ENCODE measurements at places on chromosomes 2 and 18.

- DNase-seq: no peak
Measured at GRCh38 chr2:117963446-117963845, 50.4 kb downstream of the CCDC93 start.

DNA sequence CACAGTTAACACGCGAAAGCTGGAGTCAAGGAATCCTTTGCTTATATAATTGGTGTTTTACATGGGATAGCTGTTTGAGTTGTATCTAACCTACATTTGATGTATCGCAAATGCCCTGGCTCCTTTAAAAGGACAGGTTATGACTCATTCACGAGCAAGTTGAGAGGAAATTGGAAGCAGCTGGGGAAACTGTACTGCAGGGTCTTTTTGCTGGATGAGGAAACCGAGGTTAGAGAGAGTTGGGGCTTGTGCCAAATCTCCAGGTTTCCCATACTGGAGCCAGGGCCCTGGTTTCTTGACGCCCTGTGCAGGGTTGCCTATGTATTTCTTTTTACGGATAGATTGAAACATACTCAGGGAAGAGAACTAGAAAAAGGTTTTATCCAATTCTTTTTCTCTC, 60.0 kb upstream of the SPTBN1 start:
- DNase-seq: no peak

DNA sequence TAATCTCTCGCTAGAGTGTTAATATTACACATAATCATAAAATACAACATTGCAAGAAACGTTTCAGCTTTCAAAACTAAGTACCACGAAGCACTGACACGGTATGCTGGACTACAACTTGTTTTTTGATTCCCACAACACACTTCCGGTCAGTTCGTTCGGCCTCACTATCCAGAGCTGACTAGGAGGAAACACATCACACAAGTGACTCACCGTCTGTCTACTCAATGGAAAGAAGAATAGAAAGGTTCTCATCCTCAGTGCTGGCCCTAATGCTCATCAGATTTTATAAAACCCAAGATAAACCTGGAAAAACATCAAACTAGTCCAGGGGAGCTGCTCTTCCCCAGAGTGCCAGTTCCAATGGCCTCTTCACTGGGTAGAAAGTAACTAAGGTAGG, 42.9 kb downstream of the ZNF385B start:
- no peak for DNase-seq

DNA sequence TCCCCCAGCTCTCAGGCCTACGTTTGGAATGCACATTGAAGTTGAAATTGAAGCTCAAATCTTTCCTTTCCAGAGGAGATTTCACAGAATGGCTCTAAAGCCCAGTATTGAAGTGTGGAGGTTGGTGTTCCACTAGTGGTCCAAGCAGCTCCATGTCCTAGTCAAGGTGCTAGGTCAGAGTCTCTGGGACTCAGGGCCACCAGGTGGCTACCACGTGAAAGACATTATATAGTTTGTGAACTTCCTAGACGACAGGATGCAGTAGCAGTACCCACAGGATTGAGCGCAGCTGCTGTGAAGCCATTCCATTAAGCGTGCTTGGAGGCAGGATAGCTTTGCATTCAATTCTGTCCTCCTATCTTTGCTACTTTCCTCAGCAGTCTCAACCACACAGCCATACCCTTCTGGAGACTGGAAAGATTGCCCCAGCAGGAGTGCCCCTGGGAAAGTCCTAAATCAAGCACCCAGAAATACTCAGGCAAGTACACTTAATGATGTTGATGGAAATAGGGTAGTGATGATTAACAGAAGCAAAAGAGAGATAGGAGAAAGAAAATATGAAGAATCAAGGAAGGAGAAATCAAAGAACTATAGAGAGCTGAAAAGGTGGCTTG, 4.7 kb upstream of the TGFA start:
- no peak for DNase-seq

GRCh38 chr2:58047373-58047935, 848 bp downstream of the VRK2 start:
- DNase-seq: no peak

GRCh38 chr2:2007551-2008501, 263.5 kb upstream of the PXDN start:
- no peak for DNase-seq

GRCh38 chr2:150431561-150432311, 55.7 kb downstream of the RND3 start:
- DNase-seq: no peak

DNA sequence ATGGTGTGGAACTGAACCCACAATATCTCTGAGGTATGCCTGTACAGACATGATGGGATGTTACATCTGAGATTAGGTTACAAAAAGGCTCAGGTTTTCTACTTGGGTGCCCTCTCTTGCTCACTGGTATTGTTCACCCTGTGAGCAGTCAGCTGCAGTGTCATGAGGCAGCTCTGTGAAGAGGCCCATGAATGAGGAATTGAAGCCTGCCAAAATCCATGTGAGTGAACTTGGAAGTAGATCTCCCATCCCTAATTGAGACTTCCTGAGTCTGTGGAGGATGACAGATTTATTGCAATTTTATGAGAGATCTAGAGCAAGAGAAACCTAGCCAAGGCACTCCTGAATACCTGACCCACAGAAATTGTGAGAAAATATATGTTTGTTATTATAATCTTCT, 404.9 kb upstream of the ZEB2 start:
- DNase-seq: no peak

DNA sequence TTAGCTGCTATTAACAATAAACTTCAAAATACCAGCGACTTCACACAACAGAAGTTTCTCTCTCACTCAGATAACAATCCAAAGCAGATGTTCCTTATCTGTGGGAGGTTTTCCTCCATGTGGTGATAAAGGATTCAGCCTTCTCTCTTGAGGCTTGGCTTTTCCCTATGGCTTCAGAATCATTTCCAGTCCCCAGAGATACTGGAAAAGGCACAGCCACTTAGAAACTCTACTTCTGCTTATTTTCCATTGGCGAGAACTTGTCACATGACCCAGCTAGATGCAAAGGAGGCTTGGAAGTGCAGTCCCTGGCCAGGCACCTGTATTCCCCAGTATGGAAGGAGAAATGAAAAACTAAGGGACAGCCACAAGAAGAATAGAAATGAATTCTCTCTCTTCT, 344.8 kb downstream of the MTX2 start:
- DNase-seq: no peak

- no peak for DNase-seq
Measured at GRCh38 chr2:26347286-26347865, 787 bp upstream of the ADGRF3 start.

GRCh38 chr2:54372361-54372760, 83.8 kb upstream of the SPTBN1 start:
- no peak for DNase-seq

- no peak for DNase-seq
Measured at GRCh38 chr2:153196378-153197058, 282.0 kb downstream of the RPRM start.

DNA sequence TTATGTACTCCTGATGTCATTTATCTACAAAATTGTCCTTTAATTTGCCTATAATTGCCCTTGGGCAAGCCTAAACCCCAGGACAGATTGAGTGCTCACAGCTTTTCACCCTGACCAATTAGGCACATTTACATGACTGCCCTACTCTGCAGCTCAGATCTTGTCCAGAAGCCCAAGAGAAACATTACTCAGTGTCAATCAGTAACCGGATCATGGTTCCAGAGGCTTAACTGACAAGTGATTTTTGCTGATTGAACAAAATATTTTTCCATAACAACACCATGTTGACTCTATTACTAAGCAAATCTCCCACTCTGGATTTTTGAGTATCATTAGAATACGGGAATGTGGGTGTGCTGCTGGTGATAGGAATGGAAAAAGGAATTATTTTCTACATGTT, 465.4 kb upstream of the TNP1 start:
- no peak for DNase-seq

GRCh38 chr18:49364821-49365220, 95.6 kb downstream of the DYM start:
- no peak for DNase-seq

DNA sequence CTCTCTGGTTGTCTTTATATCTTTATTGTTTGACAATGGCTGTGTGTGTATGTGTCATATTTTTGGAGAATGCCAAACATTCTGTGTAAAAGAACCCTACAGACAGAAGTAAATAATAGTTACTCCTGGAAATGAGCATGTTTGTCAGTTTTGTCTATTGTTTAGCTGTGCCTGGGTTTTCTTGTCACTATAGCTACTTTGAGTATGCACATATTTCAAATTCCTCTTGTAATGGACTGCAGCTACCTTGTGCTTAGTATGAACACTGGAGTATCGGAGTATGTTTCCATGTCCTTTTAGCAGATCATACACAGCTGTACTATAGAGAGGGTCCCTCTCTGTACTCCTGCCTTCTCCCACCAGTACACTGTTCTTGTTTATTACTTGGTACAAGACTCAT, 58.0 kb upstream of the DOCK10 start:
- no peak for DNase-seq

GRCh38 chr2:97702731-97703470, 10.5 kb upstream of the ZAP70 start:
- DNase-seq: no peak

DNA sequence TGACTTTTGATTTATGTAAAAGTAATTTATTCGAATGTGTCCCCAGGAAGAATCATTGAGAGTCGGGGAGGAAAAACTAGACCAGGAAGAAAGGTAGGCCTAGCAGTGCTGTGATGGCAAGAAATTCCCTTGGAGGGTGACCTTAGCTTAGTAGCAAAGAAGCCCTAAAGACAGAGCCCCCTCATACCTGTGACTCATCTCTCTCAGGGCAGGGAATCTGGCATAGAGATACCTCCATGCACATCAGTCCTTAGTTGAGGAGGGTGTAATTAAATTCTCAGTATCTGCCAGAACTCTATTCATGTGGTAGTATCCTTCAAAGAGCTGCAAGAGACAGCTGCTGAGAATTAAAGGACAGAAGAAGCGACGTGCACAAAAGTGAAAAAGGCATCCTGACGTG, 360.3 kb downstream of the FBXO15 start:
- no peak for DNase-seq

- no peak for DNase-seq
Measured at GRCh38 chr18:58230438-58231179, 186.6 kb downstream of the NEDD4L start.

- DNase-seq: no peak
Measured at GRCh38 chr2:147150241-147150635, 694.6 kb upstream of the ACVR2A start.

GRCh38 chr2:237860273-237860935, 981 bp downstream of the RAMP1 start:
- DNase-seq: no peak

- no peak for DNase-seq
Measured at GRCh38 chr2:30425326-30425725, 21.7 kb upstream of the LCLAT1 start.

DNA sequence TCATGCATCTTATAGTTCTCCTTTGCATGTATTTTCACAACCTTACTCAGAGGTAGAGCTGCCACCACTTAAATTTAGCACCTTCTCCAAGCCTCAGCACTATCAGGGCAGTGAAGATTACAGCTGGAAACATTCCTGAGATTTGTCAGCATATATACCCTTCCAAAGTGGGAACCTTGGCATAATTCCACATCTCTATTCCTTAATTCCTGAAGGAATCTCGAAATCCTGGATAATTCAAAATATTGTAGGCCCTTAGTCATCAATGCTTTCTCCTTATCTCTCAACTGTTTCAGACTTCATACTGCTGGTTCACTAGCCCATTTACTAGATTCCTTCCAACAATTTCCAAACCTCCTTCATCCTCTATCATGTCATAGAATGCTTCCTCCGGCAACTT, 87.4 kb downstream of the ITSN2 start:
- no peak for DNase-seq

- no peak for DNase-seq
Measured at GRCh38 chr2:68302281-68302875, 17.4 kb downstream of the CNRIP1 start.

GRCh38 chr2:165587335-165587938, 117.9 kb downstream of the CSRNP3 start:
- no peak for DNase-seq

GRCh38 chr2:96527286-96528005, 9.1 kb upstream of the ARID5A start:
- peak; percentile 29 for DNase-seq

GRCh38 chr18:31510319-31510718, 12.3 kb downstream of the DSG2 start:
- no peak for DNase-seq

GRCh38 chr2:130375291-130376266, 19.7 kb downstream of the PTPN18 start:
- DNase-seq: no peak

DNA sequence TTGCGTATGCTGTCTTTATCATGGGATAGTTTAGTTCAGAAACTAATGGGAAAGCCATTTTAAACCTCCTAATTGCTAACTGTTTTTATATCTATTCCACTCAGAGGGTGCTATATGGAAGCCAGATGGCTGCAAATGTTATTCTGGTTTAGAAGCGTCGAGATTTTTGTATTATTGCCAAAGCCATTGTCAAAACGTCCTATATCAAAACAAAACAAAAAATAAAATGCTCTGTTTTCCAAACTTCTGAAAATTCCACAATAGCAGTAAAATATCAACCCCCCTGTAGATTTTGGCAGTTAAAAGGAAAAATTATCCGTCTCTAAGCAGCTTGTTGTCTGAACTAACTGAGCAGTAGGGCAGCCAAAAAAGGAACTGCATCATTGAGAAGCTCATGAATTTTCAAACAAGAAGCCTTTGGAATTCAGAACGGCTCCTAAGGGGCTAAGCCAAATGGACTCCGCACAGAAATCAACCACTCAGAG, 195.4 kb upstream of the CWC22 start:
- no peak for DNase-seq

DNA sequence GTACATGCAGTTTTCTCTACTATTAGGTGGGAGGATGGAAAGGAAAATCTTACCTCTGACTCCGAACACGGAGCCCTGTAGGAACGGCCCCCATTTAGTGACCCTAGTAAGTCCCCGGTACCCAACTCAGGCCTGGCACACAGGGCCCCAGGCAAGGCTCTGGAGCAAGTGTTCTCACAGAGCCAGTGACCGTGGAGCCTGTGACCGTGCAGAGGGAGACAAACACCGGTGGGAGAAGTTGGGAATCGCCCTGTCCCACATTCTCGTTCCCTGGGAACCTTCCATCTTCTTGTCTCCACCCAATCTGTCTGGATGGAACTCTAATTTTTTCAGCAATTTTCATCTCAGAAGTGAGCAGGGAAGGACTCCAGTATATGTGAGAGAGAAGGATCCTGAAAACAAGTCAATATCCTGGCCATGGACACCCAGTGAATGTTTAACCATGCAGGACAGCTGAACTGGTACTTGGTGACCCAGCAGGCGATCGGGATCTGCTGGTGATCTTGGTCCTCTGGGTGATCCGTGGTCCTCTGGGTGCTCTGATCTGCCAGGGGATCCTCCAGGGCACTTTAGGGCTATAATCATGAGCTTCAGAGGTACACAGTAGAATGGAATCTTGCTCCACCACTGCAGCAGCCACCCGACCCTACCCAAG, 348.6 kb upstream of the ID2 start:
- DNase-seq: no peak

- no peak for DNase-seq
Measured at GRCh38 chr18:28015671-28016070, 161.3 kb downstream of the CDH2 start.

DNA sequence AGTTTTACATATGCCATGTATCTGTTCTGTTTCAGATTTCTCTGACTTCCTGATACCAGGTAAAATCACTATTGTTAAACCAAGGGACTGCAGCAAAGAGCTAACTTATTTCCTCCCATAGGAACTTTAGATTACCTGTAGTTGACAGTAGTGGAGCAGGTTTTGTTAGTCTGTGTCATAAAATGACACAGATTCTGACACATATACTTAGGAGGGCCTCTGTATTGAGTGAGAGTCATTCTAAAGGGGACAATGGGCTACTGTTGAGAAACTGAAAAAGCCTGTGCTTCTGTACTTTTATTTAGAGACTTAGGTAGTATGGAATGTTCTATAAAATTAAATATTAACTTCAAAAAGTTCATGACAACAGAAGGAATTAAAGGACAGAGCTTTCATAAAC, 48.2 kb downstream of the KCMF1 start:
- DNase-seq: no peak
